Activated naive CD4-positive, alpha-beta T cell (primary cell): ENCODE measurements at places on chromosomes 7 and 10.

- DNase-seq = no peak
These were observed 30.0 kb downstream of the MTERF1 start for GRCh38 chr7:91850455-91850854.

DNA sequence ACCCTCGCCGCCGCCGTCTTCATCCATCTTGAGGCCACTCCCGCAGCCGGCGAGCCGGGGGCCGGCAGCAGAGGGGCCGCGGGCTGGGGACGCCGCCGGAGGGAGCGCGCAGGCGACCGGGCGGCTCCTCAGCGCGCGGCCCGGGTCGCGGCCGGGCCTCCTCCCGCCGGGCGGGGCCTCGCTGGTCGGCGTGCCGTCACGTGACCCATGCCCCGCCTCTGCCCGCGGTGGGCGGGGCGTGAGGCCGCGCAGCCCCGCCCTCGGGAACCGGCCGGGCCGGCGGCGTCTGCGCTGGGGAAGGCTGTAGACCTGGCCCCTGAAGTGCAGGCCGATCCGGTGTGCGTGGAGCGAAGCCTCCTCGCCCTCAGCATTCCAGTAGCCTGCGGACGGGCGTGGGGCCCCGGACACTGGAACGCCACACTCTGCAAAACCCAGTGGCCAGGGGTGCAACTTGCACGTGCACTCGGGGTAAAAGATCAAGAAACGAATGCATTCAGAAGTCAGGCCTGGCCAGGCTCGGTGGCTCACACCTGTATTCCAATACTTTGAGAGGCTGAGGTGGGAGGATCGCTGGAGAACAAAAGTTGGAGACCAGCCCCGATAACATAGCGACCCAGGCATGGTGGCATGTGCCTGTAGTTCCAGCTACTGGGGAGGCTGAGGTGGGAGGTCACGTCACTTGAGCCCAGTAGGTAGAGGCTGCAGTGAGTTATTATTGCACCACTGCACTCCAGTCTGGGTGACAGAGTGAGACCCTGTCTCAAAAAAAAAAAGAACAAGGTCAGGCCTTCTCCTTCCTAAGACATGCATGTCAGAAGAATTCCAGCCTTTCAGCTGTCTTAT, at the start of gene CYTH3:
Gene CYTH3, minus strand, starts transcription at position 144 of the 843 bp plus-strand sequence. Its CDS starts 117 bp downstream, at position 27.
- DNase-seq = peak; percentile 38

GRCh38 chr7:76310102-76310957, 7.9 kb downstream of the HSPB1 start:
- no peak for DNase-seq

DNA sequence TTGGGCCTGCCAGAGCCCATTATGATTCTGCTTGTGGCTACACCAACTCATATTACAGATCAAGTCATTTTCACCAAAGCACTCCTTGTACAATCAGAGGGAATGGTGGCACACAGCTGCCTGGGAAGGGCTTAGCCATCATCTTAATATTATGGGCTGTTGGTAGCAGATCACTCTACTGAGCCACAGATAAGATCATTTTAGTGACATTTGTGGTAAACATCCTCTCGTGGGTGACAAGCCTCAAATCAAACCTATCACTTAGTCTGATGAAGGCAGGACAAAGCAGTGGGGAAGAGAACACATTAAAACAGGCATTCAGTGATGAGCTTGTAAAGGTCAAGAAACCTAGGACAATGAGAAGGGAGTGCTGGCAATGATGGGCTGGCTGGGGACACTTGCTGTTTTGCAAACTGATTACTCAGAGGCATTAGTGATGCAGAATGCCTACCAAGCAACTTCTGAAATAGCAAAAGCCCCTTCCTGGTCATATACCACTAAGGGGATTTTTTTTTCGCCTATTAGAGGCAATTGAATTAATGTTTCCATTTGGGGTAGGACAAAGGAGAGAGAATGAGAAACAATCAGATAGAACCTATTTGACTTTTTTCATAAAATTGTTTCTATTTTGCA, 137.5 kb upstream of the WDR11 start:
- DNase-seq = no peak

- no peak for DNase-seq
These were observed 8.6 kb upstream of the ORAI2 start for GRCh38 chr7:102424787-102425218.

DNA sequence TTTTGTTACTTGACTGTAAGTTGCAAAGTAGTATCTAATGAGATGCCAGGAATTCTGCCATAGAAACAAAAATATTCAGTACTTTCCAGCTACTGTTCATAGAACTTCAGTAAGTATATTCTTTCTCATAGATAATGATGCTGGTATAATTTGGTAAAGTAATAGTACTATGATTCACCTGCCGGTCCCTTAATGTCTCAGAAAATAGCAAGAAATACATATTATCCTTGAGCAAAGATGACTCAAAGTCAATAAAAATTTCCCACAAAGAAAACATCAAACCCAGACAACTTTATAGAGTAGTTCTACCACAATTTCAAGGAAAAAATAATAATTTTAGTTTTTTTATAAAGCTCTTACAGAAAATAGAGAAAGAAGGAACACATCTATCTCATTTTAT, 105.4 kb downstream of the EPDR1 start:
- no peak for DNase-seq

GRCh38 chr10:71419750-71420149, 23.0 kb downstream of the CDH23 start:
- DNase-seq = no peak

DNA sequence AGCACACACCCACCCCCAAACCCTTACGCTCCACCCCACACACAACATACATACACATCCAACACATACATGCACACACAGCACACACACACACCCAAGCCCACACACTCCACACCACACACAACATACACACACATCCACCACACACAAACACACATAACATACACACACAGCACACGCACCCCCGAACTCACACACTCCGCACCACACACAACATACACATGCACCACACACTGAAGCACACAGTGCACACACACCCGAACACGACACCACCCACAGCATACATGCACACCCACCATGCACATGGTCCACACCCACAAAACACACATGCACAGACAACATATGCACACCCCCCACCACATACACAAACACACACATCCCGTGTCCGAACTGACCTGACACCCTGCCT, 2.0 kb downstream of the PRAP1 start:
- no peak for DNase-seq

DNA sequence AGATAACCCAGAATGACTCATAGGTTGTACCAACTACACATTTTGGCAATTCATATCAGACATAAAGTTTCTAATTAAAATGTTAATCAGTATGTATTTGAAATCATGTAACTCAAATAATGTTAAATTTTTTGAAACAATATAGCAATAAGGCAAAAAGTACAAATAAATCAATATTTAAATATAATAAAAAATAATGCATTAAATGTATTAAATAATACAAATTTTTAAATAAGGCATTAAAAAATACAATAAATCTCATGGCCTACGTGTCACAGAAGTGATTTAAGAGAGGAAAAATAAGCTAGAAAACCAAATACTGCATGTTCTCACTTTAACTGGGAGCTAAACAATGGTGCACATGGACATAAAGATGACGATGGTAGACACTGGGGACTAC, 9.1 kb downstream of the PON2 start:
- DNase-seq = no peak

GRCh38 chr7:136056651-136057231, 79.6 kb upstream of the MTPN start:
- no peak for DNase-seq

- DNase-seq = no peak
These were observed 35.8 kb upstream of the GRID1 start for GRCh38 chr10:86402283-86402941.

DNA sequence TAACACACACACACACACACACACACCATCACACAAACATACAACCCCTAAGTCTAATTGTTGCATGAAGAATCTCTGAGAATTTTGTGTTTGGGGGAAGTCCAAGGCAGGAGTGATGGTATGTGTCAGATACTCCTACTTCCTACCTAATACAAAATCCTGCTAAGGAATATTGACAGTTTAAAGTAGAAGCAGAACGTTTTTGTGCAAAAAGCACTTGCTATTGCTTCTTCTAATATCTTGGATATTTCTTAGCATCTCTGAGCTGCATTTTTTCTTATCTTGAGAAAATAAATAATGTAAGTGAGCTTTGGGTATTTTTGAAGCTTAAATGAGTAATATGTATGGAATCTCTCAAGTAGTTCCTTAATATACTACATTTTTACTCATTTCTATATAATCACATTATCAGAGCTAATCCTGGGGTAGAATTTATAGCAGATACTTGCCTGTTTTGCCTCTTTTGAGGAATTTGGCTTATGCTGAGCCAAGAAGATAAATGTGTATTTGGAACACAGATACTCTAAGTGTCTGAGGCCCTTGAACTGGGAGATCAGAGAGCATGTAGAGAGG, 212.3 kb downstream of the DKK1 start:
- DNase-seq = no peak

DNA sequence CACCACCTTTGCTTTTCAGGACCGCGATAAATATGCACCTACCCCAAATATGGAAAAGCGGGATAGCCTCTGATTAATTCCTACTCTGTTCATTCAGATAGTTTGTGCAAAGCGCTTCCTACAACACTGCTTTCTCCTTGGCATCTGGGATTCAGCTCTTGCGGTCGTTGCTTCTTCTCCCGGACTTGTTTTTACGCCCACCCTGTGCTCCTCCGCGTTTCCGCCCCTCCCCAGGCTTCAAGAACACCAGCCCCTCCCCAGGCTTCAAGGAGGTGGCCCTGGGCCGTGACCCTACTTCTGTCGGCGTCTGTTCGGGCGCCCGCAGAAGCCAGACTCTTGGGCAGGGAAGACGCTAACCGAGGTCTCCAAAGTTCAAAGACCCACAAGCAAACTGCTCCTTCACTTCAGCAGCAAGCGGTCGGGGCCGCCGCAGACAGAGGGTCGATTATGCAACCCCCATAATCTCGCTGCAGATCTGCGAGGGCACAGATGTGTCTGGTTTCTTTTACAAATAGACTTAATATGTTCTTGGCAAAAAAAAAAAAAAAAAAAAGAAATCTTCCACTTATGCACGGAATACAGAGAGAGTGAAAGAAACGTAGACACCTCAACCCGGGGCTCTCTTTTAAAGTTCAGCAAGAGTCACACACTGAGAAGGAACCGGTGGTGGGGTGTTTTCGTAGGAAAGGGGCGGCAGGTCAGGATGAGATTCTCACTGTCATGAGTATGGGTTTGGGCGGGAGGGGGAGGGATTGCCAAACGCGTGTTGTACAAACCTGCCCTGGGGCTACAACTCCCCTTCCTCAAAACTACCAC, 1.9 kb downstream of the DLX5 start:
- DNase-seq = no peak

DNA sequence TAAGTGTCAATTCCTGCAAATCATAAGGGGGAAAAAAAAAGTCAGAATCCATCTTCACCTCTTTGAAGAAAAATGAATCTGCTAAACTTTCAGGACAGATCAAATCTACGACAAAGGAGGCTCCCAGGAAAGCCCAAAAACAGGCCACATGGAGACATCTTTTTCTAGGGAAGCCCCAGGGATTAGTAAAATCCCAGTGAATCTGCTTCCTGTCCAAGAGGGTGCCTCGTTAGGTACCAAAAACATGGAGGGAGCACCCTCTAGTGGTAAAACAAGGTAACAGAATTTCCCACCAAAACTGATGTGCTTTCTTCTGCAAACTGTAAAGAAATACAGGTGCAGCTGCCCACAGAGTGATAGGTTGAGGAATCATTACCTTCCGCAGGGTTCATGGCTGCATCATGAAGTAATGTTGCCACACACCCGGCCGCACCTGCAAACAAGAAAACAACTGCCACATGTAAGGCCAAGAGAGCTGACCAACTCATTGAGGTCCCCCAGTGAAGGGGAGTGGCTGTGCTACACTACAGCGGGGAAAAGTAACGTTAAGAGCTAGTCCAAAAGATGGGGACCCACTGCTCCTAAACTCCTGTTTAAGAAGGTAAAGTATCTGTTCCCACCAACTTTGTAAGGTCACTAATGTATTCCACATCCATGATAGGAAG, 7.9 kb downstream of the SLC25A28 start:
- DNase-seq = no peak

DNA sequence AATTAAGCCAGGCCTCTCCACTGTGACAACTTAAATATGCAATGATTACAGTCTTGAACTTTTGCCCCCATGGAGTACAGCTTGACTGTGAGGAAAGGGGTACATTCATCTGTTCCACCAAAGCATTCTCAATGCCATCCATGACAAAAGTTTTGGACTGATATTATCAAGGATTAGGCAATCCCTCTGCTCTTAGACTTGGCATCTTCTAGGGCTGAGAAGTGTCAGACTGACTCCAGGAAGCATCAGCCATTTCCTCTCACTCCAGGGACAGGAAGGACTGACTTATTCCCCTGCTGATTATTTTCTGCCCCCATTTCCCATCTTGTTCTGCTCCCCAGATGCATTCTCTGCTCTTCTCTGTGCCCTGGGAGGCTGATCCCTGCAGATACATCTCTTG, 69.7 kb downstream of the ZNF365 start:
- DNase-seq = no peak

DNA sequence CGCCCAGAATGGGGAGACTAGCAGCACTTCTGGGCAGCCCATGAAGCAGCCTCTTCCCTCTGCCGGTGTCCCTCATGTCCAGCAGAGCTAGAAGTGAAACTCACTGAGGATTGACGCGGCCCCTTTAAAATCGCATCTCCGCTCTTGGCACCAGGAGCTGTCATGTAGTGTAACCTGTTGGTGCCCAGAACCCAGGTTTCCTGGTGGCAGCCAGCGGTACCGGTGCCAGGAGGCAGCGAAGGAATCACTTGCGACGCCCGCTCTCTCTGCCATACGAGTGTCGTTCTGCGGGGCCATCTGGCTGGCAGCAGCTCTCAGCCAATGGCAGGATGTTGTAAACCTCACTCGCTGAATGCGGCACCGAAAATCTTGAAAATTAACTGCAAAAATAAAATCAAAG, 82.7 kb downstream of the CUX1 start:
- no peak for DNase-seq

DNA sequence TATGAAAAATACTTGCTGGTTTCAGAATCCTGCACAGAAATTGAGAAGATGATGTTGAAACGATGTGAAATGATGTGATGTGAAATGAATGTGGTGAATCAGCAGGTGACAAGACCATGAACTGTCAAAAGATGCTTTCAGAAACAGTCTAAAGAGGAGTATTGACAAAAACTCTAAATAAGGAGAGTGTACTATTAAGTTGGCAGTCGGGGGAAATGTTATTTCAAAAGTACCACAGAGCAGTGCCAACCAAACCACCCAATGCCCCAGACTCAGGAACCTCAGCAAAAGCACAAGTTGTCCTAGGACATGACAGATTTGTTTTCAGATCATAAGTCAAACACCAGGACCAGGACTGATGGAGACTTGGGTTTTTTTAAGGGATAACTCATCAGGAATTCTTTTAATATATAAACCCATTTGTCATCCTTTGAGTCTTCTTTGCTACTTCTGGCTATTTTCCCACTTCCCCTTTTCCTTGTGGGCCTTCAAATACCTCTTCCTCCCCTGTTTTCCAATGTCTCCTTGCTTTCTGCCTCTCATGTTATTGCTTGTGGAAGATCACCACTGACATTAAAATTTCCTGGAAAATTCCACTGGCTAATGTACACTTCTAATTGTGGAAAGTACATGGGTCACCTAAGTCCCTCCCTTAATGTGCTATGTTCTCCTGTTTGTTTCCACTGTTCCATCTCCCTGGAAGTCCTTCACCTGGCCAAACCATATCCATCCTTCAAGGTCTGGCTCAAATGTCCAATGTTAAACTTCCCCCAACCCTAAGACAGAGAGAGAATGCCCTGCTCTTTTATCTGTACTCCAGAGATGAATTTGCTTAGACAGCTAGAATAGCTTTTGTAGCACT, 10.2 kb upstream of the PPP1R3C start:
- DNase-seq = no peak

- no peak for DNase-seq
These were observed 9.4 kb downstream of the WBP1L start for GRCh38 chr10:102752934-102753664.
